Activated CD4-positive, alpha-beta T cell treated with anti-CD3 and anti-CD28 coated beads for 48 hours (primary cell): ENCODE measurements at places on chromosomes 6 and 20.
A peak's percentile ranks its signal among the peaks of the same experiment; 100 is the strongest.

- peak; percentile 77 for DNase-seq
Measured at GRCh38 chr20:41137614-41138474, 501 bp downstream of the PLCG1 start.

DNA sequence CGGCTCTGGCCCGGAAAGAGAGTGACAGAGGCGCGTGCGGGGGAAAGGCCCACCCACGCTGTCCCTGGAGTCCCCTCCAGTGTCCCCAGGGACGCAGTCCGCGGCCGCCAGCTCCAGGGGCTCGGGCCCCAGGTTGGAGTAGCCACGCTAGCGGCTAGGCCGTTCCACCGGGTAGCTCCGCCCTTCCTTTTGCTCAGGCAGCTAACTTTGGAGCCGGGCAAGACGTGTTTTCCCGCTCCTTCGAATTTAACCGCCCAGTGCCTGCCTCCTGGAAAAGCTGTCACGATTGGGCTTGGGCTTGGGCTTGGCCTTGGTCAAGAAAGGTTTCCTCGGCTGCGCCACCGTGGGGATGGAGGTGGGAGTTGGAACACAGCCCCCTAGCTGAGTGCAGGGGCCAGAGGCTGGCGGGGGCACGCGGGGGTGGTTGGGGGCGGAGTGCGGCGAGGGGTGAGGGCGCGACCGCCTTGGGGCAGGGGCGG is 4.7 kb downstream of the LINC00237 start:
- DNase-seq: peak; percentile 37

- DNase-seq: no peak
Measured at GRCh38 chr6:138659998-138660397, 113.6 kb upstream of the CCDC28A start.

- no peak for DNase-seq
Measured at GRCh38 chr6:95083506-95083905, 493.8 kb upstream of the MANEA start.

DNA sequence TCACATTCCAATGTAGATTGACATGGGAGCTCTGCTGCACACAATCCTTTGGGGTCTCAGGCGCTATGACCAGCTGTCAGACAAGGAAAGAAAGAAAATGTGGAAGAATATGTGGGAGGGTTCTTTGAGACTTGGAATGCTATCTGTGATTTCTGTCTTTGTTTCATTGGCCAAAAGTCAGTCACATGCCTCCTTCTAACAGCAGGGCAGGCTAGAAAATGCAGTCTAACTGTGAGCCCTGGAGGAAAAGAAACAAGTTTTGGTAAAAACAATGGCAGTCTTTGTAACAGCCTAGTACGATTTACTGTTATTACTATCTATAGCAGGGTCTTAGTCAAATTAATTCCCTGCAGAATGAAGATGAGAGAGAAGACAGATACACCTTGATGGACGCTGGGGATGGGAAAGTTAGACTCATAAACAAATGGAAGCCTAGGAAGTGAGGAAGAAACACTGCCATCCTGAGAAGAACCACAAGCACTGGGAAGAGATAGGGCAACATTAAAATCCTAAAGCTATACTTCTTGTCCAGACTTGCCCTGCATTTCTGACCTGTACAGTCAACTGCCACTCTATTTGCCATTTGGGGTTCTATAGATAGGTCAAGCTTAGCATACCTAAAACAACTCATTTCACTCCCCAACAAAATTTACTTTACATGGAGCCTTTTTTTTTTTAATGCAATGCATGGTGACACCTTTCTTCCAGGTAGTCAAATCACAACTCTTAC is 833.0 kb downstream of the KIF16B start:
- DNase-seq: no peak

- DNase-seq: no peak
Measured at GRCh38 chr20:5353624-5354496, 37.1 kb upstream of the PROKR2 start.

DNA sequence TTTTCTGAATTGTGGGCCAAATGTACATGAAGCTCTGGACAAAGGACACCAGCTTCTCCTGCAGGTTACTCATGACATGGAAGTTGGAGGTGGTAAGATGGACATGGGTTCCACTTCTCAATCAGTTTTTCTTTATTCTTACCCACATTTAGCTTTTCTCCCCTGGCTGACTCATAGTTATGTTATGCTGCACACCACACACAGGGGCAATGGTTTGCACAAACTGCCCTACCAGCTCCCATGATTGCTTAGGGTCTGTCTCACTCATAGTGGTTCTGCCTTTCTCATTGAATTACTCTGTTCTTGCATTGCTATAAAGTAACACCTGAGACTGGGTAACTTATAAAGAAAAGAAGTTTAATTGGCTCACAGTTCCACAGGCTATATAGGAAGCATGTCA is 4.5 kb upstream of the CD109 start:
- peak; percentile 16 for DNase-seq

DNA sequence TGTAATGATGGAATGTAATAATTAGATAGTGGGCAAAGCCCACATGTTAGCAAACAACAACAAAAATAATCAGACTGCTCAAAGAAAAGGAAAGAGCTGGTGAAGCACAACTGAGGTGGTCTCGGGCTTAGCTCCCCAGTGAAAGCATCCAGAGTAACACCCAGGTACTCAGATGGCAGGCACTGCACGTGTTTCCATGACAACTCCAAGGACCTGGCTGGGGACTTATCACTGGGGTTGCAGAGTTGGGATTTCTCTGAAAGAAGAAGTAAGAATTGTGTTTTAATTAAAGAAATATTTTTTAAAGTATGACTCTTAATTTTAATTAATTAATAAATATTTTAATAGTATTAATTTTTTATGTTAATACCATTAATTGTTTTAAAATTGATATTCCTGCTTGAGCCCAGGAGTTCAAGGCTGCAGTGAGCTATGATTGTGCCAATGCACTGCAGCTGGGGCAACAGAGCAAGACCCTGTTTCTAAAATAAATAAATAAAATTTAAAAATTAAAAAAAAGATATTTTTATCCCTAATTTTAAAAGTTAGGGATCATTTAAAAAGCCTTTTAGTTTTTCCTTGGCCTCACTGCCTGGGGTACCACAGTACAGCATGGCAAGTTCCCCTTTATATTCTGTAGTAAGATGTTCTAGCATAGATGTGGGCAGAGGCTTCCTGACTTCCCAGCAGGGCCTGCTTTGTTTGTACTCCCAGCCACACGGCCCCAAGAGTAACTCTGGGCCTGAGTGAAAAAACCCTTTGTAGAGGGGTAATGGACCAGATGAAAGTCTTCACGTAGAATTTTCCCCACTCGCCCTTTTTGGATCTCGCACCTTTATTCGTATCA is 42.2 kb upstream of the UST start:
- no peak for DNase-seq

- DNase-seq: no peak
Measured at GRCh38 chr6:14192216-14192788, 74.7 kb downstream of the CD83 start.

DNA sequence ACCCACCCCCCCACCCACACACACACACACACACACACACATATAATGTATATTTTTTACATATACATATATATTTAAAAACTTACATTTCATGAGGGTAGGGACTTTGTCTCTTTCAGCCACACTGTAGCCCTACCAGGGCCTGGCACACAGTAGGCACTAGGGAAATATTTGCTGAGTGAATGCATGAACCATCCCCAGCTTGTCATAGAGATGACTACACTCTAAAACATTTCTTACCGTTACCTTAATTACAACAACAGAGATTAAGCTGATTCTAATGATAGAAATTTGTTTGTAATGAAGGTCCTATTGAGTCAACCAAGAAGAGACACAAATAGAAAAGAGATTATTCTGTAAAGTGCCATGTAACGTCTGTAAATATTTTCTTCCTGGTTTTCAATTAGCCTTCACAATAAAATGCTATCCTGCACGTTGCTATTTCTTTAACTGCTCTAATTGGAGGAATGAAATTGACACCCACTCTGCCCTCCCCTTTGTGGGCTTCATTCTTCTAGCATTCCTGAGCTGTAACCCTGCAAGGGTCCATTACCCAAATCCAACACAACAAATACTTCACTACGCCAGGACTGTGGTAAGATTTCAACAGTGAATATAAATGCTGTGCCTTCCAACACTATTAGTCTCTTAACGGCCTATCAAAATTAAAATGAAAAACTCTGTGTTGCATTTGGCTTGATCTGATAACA is 30.8 kb downstream of the SIM1 start:
- DNase-seq: no peak

GRCh38 chr20:48648482-48649051 is 179.2 kb downstream of the PREX1 start:
- DNase-seq: no peak

DNA sequence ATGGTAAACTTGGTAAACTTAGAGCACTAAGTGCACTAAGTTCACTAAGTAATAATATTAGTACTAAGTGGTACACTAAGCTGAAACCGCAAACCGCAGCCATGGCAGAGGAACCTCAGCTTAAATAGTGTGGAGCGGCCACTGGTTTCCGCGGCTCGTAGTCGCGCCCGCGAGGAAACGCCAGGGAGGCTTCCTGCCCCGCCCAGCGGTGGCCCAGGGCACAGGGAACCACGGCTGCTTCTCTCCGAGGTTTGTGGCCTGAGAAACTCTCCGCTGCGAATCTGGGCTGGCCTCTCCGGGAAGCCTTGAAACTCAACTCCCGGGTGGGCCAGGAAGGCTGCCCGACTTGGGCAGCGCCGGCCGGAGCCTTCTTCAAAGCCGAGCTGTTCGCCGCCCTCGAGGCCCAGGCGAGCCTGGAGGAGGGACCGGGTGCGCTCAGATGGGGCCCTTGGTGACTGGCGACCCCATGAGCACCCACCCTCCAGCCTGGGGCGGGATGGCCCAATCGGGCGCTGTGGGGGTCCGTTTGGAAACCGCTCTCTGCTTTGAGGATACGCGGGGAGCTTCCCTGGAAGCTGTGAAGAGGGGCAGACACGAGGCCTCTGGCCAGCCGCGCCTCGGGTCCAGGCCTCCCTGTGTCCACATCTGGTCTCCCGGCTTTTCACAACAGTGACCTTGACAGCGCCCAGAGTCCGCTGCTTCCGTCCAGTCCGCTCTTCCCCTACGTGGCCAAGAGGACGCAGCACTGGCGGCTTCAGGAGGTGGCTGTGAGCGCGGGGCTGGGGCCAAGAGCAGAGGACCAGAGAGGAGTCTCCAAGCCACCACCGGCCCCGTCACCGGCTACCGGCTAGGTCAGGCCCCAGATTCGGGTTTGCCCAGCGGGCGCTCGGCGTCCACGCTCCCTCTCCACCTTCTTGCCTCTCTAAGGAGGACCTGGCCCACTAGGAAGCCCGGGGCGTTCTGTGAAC is 25.4 kb upstream of the HLA-E start:
- peak; percentile 74 for DNase-seq

DNA sequence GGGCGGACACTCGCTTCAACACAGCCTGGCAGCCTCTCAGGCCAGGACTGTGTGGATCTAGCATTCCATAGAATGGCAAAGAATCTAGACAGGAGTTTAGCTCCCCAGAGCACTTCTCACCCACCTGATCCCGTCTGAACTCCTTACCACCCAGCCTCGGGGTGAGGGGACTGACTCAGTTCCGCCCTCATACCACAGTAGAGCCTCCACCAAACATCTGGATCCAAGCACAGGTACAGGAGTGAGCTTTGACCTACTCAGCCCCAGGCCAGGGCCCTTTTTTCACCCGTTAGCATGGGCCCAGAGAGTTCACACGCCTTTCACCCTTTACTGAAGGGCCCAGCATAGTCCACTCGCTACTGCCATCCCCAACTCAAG is 715 bp downstream of the PSMF1 start:
- peak; percentile 15 for DNase-seq
